ENCODE measurements at places on chromosomes 6 and 20. TPM values are rescaled to one million over a fixed set of nuclear protein-coding genes. Genes with fewer than 3 reads are reported as not detected.

CLDN20 gene
- not detected for total RNA-seq

SYNDIG1 gene
- total RNA-seq, result not detected

OPRM1 gene
- total RNA-seq, result not detected

MTCH1 gene
- total RNA-seq, result 183 TPM

ZC2HC1B gene
- not detected for total RNA-seq

ZBTB46 gene
- total RNA-seq, result 1.2 TPM

ZNF311 gene
- total RNA-seq, result 0.19 TPM

- no peak for DNase-seq
Observed at GRCh38 chr6:45552536-45552935, 174.8 kb upstream of the SUPT3H start.

- DNase-seq, result no peak
Observed at GRCh38 chr6:75568100-75568499, 33.6 kb upstream of the SENP6 start.

GRCh38 chr20:14855171-14855570 is 517.8 kb upstream of the FLRT3 start:
- DNase-seq, result no peak

DNA sequence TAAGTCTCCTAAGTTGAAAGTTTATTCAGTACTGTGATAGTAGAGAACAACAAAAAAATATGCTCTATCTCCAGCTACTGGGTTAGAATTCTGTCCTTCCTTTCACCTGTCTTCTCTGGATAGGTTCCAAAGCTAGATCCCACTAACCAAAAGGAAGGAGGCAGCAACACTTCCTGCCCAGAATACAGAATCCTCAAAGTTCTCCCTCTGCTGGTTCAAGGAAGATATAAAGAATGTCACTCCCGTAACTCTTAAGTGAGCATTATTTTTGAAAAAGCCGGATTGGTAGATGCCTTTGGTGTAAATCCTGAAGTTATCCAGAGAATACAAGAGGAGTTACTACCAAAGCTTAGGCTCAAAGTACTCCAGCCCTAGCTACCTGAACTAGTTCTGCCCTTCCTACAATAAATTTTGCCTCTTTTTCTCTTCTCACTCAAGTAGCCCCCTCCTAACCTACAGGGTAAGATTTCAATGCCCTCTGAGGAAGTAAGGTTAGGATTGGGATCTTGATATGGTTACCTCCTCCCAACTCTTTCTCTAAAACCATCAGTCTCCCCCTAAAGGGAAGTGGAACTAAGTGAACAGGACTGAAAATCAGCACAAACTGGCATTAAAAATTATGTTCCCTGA is 26.0 kb upstream of the CRIP3 start:
- no peak for DNase-seq

- DNase-seq, result no peak
Observed at GRCh38 chr6:147061252-147061651, 143.0 kb upstream of the STXBP5 start.

- no peak for DNase-seq
Observed at GRCh38 chr6:3252861-3253596, 5.7 kb upstream of the PSMG4 start.

DNA sequence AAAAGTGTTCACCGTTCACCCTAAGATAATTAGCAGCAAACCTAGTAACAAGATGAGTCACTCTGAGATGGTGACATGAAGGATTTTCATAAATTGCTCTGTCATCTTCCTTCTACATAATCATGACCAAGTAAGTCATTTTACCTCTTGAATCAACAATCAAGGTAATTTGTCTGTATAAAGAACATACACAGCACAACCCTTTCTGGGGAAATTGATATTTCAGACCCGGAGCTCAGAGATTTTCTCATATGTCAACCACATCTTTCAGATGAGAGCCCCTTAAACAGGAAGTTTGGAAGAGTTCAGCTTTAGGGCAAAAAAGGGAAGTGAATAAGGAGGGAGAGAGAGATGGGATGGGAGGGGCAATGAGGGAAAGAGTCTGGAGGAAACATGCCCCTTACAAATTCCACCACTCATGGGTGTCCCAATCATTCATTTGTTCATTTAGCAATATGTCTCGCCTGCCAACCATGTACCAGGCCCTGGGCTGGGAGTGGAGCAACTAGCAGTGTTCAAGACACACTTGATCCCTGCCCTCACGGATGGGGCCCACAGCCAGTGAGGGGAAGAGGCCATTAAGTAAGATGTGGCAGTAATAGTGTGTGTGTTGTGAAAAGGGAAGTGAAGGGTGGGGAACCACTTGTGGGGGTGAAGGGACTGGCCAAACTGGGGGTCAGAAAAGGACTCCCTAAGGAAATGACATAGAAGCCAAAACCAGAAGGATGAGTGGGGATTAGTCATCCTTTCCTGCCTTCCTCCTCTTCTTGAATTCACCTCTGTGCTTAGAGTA is 190.9 kb downstream of the MAFB start:
- DNase-seq, result no peak

- DNase-seq, result no peak
Observed at GRCh38 chr6:15290962-15291704, 45.3 kb downstream of the JARID2 start.

- DNase-seq, result no peak
Observed at GRCh38 chr20:33433465-33434234, 9.9 kb downstream of the SNTA1 start.

DNA sequence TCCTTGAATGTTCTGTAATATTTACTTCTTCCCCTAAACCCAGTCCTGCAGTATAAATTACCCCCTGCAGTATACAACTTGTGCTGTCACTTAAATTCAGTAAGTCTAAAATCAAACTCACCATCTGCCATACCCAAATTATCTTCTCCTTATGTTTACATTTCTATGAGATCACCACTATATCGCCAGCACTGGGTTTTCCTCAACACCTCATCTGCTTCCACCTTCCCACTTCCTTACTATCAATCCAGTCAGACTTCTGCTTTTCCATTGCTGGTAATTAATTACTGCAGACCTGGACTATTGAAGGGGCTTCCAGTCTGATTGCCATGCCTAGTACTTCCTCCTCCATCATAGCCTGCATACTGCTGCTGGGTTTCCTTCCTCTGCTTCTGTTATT is 15.2 kb downstream of the EFHC1 start:
- DNase-seq, result no peak

- DNase-seq, result no peak
Observed at GRCh38 chr6:104253236-104253635, 606.5 kb downstream of the HACE1 start.

- DNase-seq, result no peak
Observed at GRCh38 chr20:51287628-51288413, 254.7 kb downstream of the NFATC2 start.

GRCh38 chr6:20692023-20692422 is 157.8 kb downstream of the CDKAL1 start:
- no peak for DNase-seq

DNA sequence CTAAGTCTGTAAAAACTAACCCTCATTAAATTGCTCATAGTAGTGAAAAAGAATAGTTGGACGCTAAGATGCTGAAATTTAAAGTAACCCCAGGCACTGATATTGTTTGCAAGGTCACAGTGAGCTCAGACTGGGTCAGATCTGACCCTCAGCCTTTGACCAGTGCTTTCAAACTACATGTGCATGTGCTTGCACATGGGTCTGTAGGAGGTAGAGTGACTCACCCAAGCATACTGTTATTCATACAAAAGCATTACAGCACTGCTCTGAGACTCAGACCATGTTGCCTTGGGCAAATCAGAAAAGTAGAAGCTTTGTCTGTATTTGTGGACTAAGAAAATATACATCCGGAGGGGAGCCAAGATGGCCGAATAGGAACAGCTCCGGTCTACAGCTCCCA is 326.4 kb upstream of the MARCKS start:
- DNase-seq, result no peak

DNA sequence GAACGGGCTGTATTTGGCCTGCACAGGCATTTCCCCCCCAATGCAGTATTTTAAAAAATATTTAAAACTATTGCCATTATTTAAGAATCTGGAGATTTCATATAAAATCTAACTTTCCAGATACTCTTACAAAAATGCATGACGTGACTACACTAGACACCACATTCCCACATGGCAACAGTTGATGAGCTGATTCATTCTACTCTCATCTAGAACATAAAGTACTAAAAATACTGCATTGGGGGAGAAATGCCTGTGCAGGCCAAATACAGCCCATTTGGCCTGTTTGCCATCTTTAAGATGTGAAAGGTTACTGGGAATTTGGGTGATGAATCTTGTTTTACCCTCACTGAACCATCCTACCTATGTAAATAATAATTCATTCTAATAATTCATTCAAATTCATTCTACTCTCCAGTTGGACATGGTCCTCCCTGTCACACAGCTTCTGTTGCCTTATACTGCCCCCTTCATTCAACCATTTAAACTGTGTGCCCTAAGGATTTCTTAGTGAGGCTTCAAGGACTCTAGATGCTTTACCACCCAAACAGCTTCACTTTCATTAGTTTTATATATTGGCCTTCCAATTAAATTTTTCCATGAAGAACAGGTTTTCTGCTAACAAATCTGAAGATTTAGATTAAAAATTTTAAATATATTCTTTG is 6.9 kb upstream of the ZSCAN16 start:
- no peak for DNase-seq

GRCh38 chr6:86706449-86706848 is 230.9 kb upstream of the HTR1E start:
- DNase-seq, result no peak

All from natural killer cell treated with Interleukin-12 subunit alpha and Interleukin-12 subunit beta and Interleukin-15 and Interleukin-18, amount 100 ng/mL, for 72 hours (primary cell).